ENCODE measurements at places on chromosomes 13 and 19.

DNA sequence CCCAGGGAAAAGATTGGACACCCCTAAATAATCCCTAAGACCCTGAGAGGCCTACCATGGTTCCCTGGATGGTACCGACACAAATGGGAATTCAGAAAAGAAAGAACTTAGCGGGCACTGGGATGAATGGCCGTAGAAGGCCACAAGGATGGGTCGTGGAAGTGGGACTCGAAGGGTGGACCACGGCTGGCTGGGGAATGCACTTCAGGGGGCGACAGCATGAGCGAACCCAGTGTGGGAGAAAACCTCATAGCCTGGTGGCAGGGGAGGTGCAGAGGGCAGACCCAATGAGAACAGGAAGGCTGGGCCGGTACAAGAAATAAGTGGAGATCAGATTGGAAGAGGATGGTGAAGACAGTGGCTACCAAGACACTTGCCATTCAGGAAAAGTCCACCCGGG lies 28.7 kb downstream of the LATS2 start:
- no peak for DNase-seq

DNA sequence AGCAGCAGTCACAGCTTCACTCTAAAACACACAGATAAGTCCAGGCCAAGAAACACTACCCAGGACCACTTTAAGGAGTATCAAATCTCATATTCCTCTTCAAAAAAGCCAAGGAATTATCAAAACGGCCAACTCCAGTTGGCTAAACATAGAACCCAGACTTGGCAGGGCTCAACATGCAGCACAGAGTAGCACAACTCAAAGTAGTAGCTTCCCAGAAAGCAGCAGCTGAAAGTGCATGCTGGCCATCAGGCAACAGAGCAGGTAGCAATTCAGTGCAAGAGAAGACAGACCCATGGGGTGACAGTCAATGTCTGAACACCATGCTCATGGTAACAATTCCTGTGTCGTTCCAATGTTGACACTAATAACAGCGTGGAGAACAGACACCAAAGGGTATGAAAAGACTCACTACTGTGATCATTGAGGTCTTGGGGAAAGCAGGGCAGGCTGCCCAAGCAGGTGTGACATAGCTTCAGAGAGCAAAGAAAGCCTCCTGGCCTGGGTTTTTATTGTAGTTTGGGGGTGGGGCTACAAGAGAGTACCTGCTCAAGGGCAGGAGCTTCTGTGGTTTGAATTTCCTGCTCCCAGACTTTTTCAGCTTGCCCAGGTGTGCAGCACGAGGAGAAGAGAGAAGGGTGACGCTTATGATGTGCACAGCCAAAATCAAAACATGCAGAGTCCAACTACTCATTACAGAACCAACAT lies 6.2 kb downstream of the ZNF709 start:
- DNase-seq: no peak

- DNase-seq: no peak
These were observed 797.2 kb upstream of the PCDH9 start for GRCh38 chr13:68027306-68027705.

- no peak for DNase-seq
These were observed 43.6 kb downstream of the ARHGAP35 start for GRCh38 chr19:46904114-46905060.

- no peak for DNase-seq
These were observed 26.7 kb upstream of the ISYNA1 start for GRCh38 chr19:18464646-18465045.

DNA sequence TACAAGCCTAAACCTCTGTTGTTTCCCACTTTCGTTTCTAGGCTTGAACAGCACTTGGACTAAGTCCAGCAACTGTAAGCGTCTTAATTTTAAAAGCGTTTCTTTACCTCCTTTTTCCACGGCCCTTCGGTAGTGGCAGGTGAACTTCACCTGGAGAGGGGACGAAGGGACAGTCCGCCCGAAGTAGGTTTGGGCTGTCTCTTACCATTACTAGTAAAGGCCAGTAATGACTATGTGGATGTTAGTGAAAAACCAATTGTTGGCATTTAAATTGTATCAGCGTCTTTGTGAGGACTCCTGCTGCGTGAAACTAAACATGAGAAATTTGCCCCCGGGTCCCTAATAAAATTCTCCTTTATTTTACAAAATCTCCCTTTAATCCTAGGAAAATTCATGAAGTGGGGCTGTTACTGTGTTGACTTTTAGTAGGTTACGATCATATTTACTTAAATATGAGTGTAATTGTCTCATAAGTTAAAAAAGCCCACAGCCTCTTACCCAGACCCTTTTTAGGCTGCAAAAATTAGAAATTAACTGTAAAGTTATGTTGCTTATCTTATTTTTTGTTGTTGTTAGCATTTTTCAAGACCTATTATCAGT lies 983 bp downstream of the ITM2B start:
- DNase-seq: no peak

- no peak for DNase-seq
These were observed 123.4 kb downstream of the OLFM4 start for GRCh38 chr13:53152057-53152421.

DNA sequence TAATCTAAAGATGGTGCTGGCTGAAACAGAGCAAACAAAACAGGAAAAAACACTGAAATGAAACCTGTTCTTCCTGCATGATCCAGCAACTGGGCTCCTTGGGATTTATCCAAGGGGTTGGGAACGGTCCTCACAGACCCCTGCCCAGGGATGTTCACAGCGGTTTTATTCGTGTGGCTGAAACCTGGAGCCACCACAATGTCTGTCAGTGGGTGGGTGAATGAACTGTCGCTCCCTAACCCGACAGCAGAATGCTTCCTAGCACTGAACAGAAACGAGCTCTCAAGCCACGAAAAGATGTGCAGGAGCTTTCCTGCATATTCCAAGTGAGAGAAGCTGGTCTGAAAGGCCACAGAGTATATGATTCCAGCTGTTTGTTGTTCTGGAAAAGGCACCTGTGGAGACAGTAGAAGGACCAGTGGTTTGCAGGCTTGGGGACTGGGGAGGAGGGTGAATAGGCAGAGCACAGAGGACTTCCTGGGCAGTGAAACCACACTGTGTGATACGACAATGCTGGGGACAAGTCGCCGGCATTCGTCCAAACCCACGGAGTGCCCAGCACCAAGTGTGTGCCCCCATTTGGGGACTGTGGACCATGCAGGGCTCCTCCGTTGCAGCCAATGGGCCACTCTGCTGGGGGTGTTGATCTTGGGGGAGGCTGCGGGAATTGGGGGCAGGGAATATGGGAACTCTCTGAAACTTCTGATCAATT lies 73.9 kb downstream of the TEX29 start:
- no peak for DNase-seq

All from immature natural killer cell (primary cell).